ENCODE measurements at places on chromosomes 1 and 21.

- no peak for DNase-seq
Measured at GRCh38 chr21:35791541-35792325, 268.6 kb downstream of the SETD4 start.

GRCh38 chr1:234589064-234589800 lies 20.7 kb downstream of the IRF2BP2 start:
- no peak for DNase-seq

DNA sequence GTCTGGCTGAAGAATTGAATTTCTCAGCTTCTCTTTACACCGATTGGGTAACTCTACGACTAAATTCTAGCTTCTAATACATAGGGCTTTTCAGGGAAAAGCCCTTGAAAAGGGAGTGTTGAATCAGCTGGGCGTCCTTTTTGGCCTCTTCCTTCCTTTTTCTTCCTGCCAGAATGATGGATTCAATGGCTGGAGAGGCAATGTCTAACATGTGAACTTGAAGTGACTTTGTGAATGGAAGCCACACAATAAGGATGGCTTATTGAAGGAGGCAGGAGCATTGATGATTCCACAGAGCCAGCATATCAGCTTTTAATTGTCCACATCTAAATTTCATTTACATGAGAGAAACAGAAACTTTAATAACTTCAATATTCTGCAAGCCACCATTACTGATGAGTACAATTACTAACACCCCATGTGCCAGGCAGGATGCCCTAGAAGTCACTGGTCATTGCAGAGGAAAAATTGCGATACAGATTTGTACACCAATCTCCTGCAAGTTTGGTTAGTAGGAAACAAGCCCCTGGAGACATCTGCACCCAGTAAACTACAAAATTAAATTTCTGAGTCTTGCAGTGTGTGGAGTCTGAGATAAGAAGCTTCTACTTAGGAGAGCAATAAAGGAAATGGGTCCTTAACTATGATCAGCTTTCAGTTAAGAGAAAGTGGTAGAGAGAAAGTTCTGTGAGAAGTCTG lies 56.1 kb downstream of the STYXL2 start:
- no peak for DNase-seq

GRCh38 chr1:51203874-51204245 lies 32.2 kb upstream of the RNF11 start:
- DNase-seq: no peak

- peak; percentile 72 for DNase-seq
Measured at GRCh38 chr21:39114871-39115575, 68.2 kb downstream of the PSMG1 start.

- DNase-seq: peak; percentile 75
Measured at GRCh38 chr1:172287208-172287607, 133.3 kb upstream of the C1orf105 start.

DNA sequence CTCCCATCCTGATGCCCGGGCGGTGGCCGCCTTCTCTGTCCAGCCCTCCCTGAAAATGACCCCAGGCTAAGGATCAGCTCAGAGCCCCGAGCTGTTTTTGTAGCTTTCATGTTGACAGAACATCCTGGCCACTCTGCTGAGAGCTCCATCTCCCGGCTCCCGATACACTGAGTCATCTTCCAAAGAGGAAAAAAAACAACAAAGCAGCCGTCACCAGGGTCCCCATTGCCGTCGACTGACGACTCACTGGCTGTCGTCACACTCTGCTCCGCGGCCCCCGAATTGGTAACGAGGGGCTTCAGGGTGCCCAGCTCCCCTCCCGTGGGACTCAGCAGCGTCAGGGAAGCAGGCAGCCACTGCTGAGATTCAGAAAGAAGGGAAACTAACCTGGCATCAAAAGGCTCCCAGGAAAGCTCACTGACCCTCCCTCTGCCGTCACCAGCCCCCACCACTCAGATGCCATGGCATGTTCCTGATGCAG lies 67.2 kb downstream of the CD46 start:
- DNase-seq: peak; percentile 80

GRCh38 chr1:93673163-93673829 lies 8.3 kb downstream of the BCAR3 start:
- DNase-seq: peak; percentile 54

DNA sequence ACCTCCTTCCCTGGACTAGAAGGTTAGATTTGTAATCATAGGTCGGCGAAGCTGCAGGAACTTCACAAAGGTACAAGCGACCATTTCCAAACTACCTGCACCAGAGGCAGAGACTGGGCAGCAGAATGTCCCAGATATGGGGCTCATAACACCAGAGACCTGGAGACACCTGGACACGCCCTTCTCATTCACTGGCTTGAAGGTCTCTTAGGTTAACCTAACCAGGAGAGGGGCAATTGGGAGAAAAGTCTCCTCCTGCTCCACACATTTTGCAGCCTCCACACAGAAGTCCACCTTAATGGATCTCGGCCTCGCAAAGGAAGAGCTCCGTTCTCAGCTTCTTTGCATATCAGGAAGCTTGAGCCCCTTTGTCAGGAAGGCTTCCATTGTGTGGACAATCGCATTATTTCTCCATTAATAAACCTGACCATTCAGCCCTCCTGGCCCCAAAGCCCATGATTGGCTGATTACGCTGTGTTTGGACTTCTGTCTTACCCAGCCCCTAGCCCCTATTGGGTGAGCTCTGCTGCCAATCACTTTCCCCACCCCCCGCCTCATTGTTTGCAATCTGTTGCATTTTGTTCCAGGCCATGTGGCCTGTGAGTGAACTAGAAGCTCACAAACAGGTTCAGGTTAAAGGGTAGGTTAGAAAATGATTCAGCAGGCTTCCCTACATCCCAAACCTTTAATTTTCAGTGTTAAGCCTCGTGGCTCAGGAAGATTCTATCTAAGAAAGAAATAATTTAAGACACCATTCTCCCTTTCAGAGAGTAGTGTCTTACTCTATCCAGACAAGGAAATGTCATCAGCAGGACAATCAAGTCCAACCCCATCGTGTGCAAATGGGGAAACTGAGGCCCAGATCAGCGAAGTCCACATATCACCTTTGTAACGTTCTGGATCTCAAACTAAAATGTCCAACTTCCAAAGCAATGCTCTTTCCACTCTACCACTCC lies 2.8 kb downstream of the MYCL start:
- DNase-seq: peak; percentile 63

- DNase-seq: no peak
Measured at GRCh38 chr1:91024481-91025119, 2.8 kb upstream of the ZNF644 start.

Data from EH (cell line).